ENCODE measurements at places on chromosomes 2 and 18. TPM values are rescaled to one million over a fixed set of nuclear protein-coding genes. Genes with fewer than 3 reads are reported as not detected.
A peak's percentile ranks its signal among the peaks of the same experiment; 100 is the strongest.

DNA sequence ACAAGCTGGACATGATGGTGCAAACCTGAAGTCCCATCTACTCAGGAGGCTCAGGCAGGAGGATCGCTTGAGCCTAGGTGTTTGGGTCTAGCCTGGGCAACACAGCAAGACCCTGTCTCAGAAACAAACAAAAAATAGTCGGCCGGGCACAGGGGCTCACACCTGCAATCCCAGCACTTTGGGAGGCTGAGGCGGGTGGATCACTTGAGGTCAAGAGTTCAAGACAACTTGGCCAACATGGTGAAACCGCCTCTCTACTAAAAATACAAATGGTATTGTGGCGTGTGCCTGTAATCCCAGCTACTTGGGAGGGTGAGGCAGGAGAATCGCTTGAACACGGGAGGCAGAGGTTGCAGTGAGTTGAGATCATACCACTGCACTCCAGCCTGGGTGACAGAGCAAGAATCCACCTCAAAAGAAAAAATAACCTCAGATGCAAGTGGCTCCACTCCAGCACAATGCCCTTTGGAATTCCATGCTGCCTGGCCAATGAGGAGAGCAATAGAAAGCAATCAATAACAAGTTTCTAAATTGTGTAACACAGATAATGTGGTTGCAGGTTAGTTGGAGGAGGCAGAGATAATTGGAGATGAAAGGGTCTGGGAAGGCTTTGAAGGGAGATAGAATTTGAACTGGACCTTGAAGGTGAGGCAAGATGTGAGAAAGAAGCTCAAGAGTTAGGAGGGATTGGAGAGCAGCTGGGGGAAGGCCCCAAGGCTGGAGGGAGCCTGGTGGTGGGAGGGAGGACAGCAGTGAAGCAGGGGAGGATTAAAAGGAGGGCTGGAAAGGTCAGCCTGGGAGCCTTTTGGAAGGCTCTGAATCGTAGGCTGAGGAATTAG, 6.0 kb downstream of the TTC31 start:
- DNase-seq = no peak
- H3K36me3 ChIP-seq = no peaks in the 10 kb centered on the region
- H3K4me3 ChIP-seq = no peak overlapping the region
- no peaks in the 10 kb centered on the region for H3K27me3 ChIP-seq
- no peak overlapping the region for H3K27ac ChIP-seq

DNA sequence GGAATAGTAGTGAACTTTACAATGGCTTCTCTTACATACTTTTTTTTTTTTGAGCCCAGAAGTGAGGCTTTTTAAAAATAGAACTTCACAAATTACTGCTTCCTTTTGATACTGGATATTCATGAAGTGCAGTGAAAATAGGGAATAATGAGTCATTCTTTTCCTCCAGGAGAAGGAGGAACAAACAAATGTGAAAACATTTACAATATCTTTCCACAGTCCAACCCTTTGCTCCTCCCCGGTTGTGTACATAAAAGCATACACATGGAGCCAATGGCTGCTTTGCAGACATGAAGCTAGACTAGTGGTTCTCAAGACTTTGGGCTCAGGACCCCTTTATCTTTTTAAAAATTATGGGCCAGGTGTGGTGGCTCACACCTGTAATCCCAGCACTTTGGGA, 266.9 kb downstream of the GBX2 start:
- DNase-seq = no peak
- H3K4me3 ChIP-seq = no peak overlapping the region
- no peaks in the 10 kb centered on the region for H3K4me1 ChIP-seq
- no peak overlapping the region for H3K27ac ChIP-seq
- H3K36me3 ChIP-seq = no peaks in the 10 kb centered on the region

DNA sequence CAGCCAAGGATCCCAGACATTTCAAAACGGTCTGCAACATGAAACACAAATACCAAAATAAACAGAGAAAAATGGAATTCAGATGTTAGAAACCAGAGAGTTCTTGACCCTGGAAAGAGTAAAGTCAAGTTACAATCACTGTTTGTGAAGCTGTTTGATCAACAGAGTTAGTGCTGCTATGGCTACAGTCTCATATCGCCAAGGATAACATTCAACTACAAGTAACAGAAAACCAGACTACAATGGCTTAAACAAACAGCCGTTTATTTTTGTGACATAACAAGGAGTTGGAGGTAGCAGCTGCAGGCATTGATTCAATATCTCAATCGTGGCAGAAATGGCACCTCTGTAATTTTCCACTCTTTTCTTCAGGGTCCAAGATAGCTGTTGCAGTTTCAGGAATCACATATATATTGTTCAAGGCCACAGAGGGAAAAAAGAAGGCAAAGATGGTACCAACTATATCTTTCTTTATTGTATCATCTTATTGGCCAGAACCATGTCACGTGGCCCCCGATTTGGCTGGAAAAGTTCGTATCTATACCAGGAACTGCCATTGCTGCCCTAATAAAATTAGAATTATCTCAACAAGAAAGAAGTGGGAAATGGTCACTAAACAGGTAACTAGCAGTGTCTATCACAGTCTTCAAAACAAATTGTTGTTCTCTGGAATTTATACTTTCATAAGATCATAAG, 17.7 kb upstream of the HNRNPLL start:
- H3K36me3 ChIP-seq = no peaks in the 10 kb centered on the region
- H3K27ac ChIP-seq = no peak overlapping the region
- no peak for DNase-seq
- peaks cover 13% of the 10 kb centered on the region for H3K4me1 ChIP-seq

- no peaks in the 10 kb centered on the region for H3K4me1 ChIP-seq
- H3K27me3 ChIP-seq = no peaks in the 10 kb centered on the region
- H3K4me3 ChIP-seq = no peak overlapping the region
- no peak overlapping the region for H3K27ac ChIP-seq
- DNase-seq = no peak
Measured at GRCh38 chr2:66217039-66217585, 217.8 kb upstream of the MEIS1 start.

- H3K4me1 ChIP-seq = no peaks in the 10 kb centered on the region
- H3K27me3 ChIP-seq = no peaks in the 10 kb centered on the region
- no peak overlapping the region for H3K4me3 ChIP-seq
- H3K36me3 ChIP-seq = no peaks in the 10 kb centered on the region
Measured at GRCh38 chr18:10261344-10262276, 192.8 kb upstream of the APCDD1 start.

NR4A2 gene
- total RNA-seq = 17.2 TPM

GRCh38 chr2:521853-522530, 155.2 kb downstream of the TMEM18 start:
- H3K27me3 ChIP-seq = no peaks in the 10 kb centered on the region
- no peaks in the 10 kb centered on the region for H3K4me1 ChIP-seq
- no peaks in the 10 kb centered on the region for H3K36me3 ChIP-seq

DNA sequence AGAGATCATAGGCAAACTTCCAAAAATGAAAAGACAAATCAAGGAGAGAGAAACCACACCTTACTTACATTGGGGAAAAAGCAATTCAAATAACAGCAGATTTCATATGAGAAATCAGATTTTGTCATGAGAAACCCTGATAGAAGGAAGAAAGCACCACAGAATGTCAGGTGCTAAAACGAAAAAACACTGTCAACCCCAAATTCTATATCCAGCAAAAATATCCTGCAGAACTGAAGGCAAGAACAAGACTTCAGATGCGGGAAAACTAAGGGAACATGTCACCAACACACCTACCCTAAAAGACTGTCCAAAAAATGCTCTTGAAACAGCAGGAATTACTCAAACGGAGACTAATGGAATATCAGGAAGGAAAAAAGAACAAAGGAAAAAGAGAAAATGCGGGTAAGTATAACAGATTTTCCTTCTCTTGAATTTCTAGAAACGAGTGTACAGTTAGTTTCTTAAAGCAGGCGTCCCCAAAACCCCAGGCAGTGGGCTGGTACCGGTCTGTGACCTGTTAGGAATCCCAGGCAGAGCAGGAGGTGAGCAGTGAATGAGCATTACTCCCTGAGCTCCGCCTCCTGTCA, 7.3 kb upstream of the ID2 start:
- H3K27me3 ChIP-seq = no peaks in the 10 kb centered on the region
- no peak overlapping the region for H3K27ac ChIP-seq
- DNase-seq = no peak
- H3K36me3 ChIP-seq = no peaks in the 10 kb centered on the region
- H3K4me3 ChIP-seq = no peak overlapping the region

ZNF396 gene
- 0.98 TPM for total RNA-seq

BOLL gene
- total RNA-seq = not detected

DNA sequence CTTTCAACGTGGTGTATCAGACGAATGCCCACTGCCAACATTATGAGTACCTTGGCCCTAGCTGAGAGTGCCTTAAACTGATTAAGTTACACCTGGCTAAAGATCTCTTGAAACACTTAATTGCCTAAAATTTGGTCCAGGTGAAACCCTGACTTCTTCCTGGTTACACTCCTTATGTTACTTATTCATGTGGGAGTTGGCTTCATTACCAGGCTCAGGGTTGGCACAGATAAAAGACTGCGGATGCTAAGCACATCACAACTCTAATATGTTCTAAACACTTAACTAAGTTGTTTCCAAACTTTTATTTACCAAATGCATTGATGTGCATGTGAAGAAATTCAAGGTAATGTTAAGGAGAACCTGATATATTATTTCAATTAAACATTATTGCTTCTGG, 298.9 kb downstream of the TCF4 start:
- no peaks in the 10 kb centered on the region for H3K36me3 ChIP-seq
- no peak overlapping the region for H3K27ac ChIP-seq
- no peaks in the 10 kb centered on the region for H3K27me3 ChIP-seq

DNA sequence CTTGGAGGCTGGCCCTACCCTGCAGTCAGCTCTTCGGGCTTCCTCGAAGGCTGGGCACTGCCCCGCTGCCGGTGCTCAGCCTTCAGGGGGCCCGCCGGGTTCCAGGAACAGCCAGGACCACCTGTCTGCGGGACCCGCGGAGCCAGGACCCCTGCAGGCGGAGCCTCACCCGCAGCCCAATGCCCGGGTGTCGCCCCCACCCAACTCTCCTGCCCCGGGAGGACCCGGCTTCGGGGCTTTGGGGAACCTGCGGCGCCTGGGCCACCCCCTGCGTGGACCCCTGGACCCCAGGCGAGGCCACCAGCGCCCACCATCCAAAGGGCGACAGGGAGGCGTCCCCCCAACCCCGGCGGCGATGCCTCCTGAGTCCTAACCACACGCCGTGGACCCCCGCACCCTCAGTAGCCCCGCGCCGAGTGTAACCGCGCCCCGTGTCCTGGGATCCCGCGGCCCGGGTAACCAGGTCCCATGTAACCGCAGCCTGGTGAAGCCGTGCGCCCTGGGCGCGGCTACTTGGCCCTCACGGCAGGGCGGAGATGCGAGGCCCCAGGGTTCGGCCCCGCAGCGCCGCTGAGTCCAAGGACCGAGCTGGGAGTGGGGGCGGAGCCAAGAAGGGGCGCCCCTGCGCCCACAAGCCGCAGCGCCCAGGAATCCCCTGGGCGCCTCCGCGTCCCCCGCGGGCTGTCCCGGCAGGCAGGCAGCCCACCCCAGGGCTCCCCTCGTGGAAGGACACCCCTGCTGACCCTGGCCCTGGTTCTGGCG, 11.0 kb upstream of the UBE2F start:
- peaks cover 10% of the 10 kb centered on the region for H3K4me1 ChIP-seq
- H3K36me3 ChIP-seq = no peaks in the 10 kb centered on the region
- peak overlapping the region; percentile 44 for H3K4me3 ChIP-seq

GRCh38 chr18:42392416-42392815, 437.4 kb downstream of the PIK3C3 start:
- no peaks in the 10 kb centered on the region for H3K4me1 ChIP-seq
- H3K36me3 ChIP-seq = no peaks in the 10 kb centered on the region
- no peak overlapping the region for H3K4me3 ChIP-seq
- H3K27me3 ChIP-seq = no peaks in the 10 kb centered on the region
- DNase-seq = no peak

GRCh38 chr2:11444737-11445136, 21.2 kb downstream of the E2F6 start:
- no peak overlapping the region for H3K4me3 ChIP-seq
- H3K4me1 ChIP-seq = no peaks in the 10 kb centered on the region
- no peak overlapping the region for H3K27ac ChIP-seq
- no peak for DNase-seq
- H3K27me3 ChIP-seq = no peaks in the 10 kb centered on the region
- no peaks in the 10 kb centered on the region for H3K36me3 ChIP-seq

GRCh38 chr18:75116809-75117208, 92.1 kb downstream of the PTGR3 start:
- peak; percentile 83 for DNase-seq
- no peaks in the 10 kb centered on the region for H3K27me3 ChIP-seq
- H3K4me3 ChIP-seq = no peak overlapping the region
- no peaks in the 10 kb centered on the region for H3K4me1 ChIP-seq
- no peak overlapping the region for H3K27ac ChIP-seq

DNA sequence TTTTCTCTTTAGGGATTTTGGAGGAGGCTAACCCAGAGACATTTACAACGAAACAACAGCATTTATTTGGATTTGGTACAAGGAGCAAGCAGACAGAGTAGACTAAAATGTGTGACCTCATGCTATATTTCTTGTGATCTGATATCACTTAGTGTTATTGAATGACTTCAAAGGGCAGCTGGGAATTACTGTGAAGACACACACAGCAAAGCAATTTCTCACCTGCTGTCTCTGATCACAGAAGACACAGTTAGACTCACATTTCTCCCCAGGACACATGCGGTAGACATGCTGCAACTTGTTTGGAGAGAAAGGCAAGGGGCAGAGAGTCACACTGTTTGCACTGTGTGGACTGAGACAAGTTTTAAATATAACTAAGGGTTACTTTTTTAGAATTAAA, 67.5 kb downstream of the LTBP1 start:
- no peaks in the 10 kb centered on the region for H3K27me3 ChIP-seq
- peaks cover 23% of the 10 kb centered on the region for H3K4me1 ChIP-seq
- H3K36me3 ChIP-seq = no peaks in the 10 kb centered on the region
- H3K27ac ChIP-seq = no peak overlapping the region
- DNase-seq = no peak

Measured in vagina (tissue), 2 donors.